ENCODE measurements at places on chromosomes 6 and 20.

GRCh38 chr6:39292637-39293036, 21.6 kb downstream of the KCNK17 start:
- no peak for DNase-seq

DNA sequence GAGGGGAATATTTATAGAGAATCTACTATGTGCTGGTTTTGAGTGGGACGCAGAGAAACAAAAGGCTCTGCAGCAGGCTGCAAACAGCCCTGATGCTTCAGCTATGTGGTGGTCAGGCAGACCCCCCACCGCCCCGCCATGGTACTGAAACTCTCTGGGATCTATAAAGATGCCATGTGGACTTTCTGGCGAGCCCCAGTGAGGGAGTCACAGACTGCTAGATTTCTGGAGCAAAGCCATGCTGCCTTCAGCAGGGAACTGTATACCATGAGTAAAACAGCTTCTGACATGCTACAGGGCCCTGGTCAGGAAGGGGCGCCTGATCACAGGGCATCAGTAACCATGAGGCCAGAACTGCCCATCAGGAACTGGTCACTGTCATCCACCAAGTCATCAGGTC, 19.2 kb upstream of the BPIFB1 start:
- no peak for DNase-seq

GRCh38 chr20:962683-963082, 39.4 kb downstream of the RSPO4 start:
- DNase-seq = no peak

- peak; percentile 54 for DNase-seq
Observed at GRCh38 chr6:63802606-63803206, 167.1 kb downstream of the PHF3 start.

DNA sequence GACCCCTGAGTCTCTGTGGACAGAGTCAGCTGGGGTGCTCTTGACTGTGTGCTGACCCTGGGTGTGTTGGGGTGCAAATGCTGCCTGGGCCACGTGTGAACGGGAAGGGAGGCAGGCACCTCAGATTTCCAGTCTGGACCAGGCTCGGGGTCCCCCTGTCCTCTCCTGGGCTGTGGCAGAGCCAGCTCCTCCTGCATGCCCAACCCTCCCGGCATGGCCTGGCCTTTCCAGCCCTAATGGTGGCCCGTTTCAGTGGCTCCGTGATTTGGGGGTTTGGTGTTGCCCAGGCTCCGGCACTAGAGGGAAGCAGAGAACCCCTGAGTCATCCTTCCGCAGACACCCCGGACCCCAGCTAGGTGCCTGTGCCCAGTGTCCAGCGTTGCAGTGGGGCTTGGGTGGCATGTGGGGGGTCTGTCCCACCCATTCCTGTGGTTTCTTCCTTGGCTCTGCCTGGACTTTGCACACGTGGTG, 9.1 kb downstream of the RBM38 start:
- DNase-seq = no peak

DNA sequence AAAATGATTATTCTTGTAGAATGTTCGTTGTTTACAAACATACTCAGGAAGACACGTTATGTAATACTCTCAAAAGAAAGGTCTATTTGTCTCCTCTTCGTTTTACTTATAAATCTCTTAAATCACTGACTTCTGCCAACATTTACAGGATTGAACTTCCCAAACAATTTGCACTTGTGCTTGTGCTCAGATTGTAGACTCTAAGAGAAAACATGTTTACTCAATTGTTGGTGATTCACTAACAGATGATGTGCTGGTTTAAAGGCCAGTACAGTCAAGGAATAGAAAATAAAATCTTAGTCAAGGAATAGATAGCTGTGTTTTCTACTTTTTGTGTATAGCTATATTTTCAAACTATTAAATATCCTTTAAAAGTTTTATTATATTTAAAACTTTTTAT, 172.8 kb downstream of the GJA1 start:
- DNase-seq = no peak

GRCh38 chr6:73943930-73944652, 248.1 kb downstream of the CD109 start:
- DNase-seq = no peak

DNA sequence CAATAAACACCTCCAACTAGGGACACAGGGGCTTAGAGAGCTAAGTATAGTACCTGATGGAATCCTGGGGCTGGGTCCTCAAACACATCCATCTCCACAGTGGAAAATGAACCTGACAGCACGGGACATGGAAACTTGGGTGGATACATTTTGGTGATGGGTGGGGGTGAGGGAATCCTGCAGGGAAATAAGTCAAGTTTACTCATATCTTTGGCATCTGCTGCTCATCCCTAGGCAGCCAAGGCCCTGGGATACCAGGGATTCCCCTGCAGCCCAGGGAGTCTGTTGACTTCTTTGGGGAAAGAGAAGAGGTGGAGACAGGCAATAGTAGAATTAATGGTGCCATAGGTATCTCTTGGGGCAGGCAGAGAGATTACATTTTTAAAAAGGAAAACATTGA, 6.6 kb downstream of the APOBEC2 start:
- DNase-seq = no peak

DNA sequence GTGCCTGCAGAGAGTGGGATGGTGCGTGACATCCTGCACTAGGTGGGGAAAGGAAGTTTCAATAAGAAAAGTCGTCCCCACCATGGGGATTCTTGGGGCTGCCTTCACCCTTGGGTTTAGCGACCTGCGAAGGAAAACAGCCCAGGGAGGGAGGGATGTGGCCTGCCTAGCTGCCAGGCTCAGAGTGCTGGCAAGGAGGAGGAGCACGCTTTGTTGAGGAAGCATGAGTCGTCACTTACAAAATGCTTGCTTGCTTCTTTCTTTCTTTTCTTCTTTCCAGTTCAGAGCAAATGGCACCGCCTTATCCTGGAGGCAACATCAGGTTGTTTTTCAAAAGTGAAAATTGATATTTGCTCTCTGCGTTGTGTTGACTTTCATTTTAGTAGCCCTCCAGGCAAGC, 123.2 kb downstream of the TFAP2C start:
- DNase-seq = no peak

DNA sequence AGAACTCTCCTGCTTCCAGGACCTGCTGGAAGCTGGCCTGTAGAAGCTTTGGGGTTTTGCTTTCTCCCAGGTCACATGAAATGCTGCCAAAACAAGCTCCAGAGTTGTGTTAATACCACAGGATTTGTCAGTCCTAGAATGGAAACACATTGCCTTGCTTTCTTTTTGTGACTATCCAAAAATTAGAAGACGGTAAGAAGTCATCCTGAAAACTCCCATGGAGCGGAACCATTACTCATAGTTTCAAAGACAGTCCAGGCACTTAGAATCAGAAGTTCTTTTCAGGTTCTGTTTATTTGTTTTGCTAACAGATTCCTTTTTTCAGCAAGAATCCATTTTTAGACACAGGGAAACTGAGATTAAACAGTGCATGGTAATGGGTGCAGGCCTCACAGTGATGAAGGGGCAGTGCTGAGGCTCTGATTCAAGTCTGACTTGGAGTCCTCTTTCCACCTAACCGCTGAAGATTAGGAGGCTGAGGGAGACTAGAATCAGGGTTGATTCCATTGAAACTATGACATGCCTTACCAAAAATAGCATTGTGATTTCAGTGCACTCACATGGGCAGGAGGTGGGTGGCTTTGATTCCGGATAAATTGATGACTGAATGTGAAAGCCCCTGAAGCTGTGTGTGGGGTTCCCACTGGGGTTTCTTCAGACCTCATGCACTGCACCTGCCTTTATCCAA, 72.2 kb upstream of the NAA20 start:
- DNase-seq = no peak

DNA sequence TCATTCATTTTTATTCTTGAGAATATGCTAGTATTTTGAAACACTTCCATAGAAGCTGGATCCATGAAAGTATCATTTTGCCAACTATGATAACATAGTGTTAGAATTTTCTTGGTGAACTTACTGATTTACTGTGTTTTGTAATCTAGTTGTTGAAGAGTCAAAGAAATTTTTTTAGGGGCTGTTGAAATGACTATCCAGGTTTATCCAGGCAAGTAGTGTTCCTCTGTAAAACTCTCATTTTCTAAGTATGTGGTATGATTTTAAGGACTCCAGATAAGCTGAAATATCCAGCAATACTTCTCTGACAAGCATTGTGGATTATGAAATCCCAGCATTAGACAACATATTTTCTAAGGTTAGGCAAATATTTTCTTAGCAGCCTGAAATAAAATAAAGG, 95.9 kb downstream of the GRIK2 start:
- DNase-seq = no peak

DNA sequence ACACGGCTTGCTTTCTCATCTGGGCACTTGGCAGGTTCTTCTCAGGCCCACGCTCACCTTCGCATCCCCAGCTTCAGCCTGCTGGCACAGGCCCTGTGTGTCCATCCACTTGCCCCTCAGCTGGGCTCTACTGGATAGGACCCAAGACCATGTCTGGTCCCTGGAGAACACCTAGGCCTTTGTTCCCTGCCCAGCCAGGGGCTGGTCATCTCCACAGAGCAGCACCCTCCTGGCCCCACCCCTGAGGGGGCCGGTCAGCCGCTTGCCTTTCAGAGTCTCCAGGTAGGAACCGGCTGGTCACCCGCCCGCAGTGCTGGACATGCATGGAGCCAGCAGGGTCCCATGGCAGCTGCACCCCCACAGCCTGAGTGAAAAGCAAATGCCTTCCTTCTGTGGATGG, 191.2 kb downstream of the SYNDIG1 start:
- DNase-seq = no peak

GRCh38 chr6:7086488-7086887, 21.3 kb upstream of the RREB1 start:
- DNase-seq = no peak

DNA sequence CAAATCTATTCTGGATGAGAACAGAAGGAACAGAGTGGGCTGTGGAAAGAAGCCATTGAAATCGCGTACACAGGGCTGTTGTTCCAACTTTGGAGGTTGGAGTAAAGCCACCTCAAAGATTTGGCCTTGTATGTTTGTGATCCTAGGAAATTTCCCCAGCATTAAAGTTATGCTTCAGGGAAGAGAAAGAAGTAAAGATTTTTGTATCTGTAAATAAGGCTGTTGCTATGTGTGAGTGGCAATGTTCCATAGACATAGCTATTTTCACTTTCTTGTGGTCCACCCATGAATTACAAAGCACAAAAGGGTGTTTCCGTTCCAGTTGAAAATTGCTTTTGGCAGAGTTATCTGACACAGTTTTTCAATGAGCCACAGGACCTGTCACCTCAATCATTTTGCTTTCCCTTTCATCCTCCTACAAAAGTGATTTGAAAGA, 321.3 kb downstream of the TFAP2B start:
- DNase-seq = no peak

All from DMS53 (cell line).